A673 (cell line): ENCODE measurements at places on chromosomes 16 and 17.

GRCh38 chr17:41686281-41686680 lies 2.4 kb upstream of the EIF1 start:
- no peak for DNase-seq

DNA sequence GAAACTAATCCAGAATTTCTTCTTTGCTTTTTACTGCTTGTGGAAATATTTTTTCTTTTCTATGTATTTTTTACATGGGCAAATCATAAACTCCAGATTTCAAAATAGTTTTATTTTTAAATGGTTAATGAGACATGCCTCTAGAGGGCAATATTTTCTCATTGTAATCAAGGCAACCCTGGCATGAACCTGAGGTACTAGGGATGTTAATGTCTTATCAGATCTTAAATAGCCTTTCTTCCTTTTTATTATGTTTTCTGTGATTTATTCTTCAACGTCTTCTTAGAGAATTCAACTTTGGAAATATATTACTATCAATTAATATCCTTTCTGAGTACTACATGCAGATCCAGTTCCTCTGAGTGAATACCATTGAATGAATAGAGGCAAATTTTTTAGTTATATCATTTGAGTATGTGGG lies 324.7 kb downstream of the BCAS3 start:
- peak; percentile 45 for DNase-seq

- no peak for DNase-seq
Observed at GRCh38 chr17:65449495-65449894, 112.0 kb downstream of the AXIN2 start.

DNA sequence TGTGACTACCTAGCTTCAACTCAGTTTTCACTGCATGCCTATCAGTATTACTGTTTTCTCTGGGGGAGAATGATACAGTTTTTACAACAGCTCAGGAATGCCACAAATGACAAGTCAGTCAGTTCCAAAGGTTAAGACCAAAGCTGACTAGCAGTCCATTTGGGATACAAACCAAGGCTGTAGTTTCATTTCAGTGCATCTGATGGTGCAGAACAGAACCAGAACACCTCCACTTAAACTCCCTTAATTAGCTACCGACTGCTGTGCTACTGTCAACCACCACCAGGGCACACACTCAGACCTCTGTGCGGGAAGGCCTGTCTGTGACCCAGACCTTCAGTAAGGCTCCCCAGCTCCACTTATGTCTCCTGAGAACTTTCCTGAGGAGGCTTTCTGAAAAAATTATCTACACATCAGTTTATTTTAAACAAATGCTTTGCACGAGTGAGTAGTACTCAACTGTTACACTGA lies 20.4 kb downstream of the NFE2L1 start:
- peak; percentile 23 for DNase-seq

GRCh38 chr16:10589109-10589508 lies 8.7 kb upstream of the EMP2 start:
- DNase-seq = no peak

DNA sequence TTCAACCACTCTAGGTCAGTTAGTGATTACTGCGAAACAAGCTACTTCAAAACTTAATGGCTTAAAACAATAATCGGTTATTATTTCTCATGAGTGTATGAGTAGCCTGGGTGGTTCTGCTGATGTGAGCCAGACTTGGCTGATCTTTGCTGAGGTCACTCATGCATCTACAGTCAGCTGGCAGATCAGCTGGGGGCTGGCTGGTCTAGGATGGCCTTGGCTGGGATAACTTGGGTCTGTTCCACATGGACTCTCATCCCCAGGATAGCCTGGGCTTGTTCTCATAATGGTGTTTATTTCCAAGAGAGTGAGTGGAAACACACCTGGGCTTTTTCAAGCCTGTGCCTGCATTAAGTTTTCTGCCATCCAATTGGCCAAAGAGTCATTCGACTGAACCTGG lies 13.0 kb downstream of the CCDC182 start:
- no peak for DNase-seq

- DNase-seq = no peak
Observed at GRCh38 chr16:27245276-27246172, 23.0 kb downstream of the NSMCE1 start.

DNA sequence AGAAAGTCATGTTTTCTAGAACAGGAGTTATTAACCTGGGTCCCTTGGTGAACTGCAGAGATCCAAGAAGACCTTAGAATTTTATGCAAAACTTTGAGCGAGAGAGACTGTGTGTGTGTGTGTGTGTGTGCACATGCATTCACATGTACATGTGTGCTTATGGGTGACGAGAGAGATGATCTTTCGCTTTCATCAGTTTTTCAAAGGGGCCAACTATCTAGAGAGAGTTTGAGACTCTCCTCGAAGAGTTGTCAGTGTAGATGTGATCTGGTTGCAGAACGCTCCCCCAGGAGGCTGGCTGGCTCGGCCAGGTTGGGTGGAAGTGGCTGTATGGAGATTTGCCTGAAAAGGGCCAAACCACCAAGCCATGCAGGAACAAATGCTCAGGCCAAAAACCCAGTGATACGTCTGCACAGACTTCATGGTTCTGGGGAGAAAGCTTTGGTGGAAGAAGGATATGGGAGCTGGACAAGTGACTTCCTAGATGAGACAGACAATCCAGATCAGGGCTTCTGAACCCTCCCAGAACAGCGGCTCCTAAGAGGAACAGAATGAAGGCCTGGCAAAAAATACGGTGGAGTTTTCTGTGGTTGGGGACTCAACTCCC lies 6.1 kb downstream of the PIK3R5 start:
- no peak for DNase-seq

DNA sequence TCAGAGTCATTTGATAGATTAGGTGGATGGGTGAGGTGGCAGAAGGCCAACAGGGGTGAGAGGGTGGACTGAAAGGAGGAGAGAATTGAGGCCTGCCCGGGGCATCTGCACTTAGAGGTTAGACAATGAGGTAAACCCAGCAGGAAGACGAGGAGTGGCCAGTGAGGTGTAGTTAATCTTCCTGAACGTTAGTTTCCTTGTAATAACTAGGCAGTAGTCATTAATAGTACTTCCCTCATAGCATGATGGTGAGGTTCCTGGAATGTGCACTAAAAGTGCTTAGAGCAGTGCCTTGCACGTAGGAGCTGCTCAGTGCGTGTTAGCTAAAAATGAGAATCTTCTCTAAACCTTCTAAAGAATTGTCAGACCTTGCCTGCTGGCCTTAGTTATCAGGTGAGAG lies 13.5 kb upstream of the KSR1 start:
- no peak for DNase-seq

GRCh38 chr16:75251280-75252048 lies at the start of gene BCAR1:
BCAR1 (minus strand) TSS chr16:75251624; CDS start chr16:75251482, 142 bp downstream.
- DNase-seq = peak; percentile 89

DNA sequence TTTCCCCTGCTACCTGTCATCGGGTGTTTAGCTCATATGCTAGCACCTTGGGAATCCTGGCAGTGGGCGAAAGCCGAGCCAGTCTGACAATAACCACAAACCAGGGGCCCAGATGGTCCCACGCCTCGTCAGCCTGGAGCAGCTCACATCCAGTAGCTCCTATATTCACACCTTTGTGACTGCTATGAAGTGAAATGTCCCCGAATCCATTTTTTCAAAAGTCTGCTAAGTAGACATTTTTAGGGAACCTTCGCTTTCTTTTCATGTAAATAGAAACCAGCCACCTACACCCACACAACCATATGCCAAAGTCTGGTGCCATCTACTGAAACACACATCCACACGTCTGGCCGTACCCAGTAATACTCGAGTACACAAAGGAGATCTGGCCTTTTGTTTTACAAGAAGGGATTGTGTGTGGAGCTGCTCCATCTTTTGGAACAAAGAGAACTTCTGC lies 176.8 kb downstream of the SLC39A11 start:
- DNase-seq = no peak

GRCh38 chr16:66358231-66358630 lies 8.3 kb upstream of the CDH5 start:
- DNase-seq = no peak

- DNase-seq = no peak
Observed at GRCh38 chr17:8142887-8143580, 9.2 kb downstream of the PER1 start.

- no peak for DNase-seq
Observed at GRCh38 chr17:78341559-78342448, 18.1 kb downstream of the SOCS3 start.

DNA sequence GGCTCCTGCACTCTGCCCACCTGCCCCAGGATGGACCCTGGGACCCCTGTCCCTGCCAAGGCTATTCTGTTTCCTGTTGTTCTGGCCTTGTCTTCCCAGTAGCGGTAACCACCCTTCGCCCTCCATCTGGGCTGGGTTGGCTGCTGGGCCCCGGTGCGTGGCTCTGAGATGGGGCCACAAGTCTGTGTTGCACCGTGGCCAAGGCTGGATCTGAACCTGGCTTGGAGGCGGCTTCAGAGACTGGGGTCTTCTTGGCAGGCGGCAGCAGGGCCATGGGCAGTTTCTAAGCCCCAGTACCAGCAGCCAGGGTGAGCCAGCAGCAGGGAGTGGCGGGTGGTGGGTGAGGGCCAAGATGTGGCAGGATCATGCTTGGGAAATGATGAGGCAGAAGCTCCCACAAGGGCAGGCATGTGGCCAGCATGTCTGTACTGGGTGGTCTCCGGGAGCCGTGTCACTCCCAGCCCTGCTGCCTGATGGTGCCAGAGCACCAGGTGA lies 12.6 kb downstream of the MAP2K3 start:
- DNase-seq = no peak

DNA sequence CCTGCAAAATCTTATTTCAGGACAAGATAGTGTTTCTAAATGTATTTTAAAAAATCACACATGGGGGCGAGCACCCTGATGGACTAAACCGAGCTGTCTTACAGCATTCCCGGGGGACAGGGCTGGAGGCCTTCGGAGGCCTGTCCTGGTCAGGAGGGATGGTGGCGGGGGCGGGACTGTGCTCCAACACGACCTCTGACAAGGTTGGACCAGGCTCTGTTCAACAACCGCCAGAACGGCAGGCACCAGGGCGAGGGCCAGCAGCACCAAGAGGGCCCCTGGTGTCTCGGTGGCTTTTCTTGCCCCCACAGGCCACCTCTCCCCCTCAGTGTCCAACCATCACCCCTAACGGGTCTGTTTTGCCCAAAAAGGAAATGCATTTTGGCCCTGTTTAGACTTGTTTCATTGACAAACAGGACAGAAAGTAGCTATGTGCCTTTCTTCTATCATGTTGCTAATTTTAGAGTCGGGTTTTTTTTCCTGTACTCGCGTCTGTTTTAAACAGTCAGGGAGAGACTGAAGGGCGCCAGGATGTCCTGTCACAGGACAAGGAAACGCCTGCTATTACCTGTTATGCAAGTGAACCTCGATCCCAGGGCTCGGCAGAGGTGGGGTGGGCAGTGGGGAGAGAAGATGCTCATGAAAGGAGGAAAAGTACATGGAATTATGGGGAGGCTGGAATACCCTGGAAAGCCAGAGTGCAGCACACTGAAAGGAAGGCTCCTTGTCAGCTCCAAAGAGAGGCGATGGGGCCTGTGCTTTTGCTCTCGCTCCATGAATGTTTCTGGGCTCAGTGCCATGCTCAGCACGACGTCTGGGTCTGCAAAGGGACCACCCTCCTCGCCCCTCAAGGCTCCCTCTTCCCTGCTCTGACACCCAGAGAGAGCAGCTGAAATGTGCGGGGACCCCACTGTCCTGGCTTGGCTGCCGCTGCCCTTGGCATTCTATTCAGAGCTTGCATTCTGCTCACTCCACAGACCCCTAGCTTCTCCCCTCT lies 11.9 kb downstream of the TMEM204 start:
- DNase-seq = peak; percentile 40

- no peak for DNase-seq
Observed at GRCh38 chr17:59420901-59421300, 89.4 kb downstream of the YPEL2 start.

DNA sequence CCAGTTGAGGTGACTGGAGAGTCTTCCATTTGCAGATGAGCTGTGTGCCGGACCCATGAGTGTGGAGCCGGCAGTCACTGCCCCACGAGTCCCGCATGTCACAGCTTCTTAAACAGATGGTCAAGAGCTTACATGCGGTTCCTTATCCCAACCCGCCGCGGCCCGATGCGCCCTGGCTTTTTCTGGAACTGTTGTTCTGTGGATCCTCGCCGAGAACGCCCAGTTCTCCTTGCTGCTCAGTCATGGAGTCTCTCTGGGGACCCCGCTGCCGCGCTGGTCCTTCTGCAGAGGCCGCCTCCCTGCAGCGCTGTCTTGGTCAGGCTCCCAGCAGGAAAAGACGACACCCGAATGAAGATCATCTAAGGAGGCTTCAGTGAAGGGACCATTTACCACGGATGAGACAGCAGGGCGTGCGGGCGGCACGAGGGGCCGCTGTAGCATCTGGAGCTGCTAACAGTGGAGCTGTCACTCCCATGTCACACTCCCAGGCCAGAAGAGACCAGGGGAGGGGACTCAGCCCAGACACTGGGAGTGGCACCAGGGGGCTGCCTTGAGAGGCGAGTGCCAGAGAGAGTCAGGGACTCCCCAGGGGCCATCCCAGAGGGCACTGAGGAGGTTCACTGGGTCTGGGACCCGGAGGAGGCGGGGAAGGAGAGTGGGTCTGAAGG lies 10.8 kb upstream of the LGALS3BP start:
- no peak for DNase-seq

- DNase-seq = peak; percentile 49
Observed at GRCh38 chr16:87392821-87393679, 914 bp downstream of the MAP1LC3B start.

DNA sequence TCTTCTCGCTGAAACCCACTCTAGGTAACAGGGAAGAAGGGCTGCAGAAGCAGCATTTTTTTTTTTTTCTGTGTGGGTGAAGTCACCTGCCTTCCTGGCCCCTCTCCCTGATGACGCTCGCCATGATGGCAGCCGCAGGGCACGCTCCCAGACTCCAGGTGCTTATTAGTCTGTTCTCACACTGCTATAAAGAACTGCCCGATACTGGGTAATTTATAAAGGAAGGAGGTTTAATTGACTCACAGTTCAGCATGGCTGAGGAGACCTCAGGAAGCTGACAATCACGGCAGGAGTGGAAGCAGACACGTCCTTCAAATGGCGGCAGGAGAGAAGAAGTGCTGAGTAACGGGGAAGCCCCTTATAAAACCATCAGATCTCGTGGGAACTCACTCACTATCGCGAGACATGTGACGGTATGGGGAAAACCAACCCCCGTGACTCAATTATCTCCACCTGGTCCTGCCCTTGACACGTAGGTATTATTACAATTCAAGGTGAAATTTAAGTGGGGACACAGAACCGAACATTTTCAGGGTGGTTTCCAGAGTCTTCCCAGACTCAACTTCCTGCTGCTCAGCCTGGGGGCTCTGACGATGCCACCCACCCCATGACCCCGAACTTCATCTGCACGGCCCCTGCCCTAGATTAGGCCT lies 34.9 kb upstream of the NLRP1 start:
- DNase-seq = no peak

DNA sequence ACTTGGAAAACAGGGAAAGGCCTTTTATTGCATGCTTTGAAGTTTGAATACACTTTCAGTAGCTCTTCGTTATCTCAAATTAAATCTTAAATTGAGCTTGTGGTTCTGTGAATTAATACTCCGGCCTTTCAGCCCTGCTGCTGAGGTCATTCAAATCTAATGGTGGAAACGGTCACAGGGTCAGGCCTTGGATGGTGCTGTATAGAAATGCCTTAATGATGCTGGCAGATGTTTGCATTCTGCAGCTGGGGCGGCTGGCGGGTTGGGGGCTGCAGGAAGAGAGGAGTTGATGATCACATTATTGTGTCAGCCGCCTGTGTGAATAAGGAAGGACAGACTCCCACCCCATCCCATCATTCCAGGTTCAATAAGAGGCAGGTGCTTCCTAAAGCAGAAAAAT lies 723.6 kb downstream of the WWOX start:
- DNase-seq = no peak

- no peak for DNase-seq
Observed at GRCh38 chr17:74078363-74078941, 125.0 kb upstream of the RPL38 start.
